ENCODE measurements at places on chromosomes 16 and 17. TPM values are rescaled to one million over a fixed set of nuclear protein-coding genes. Genes with fewer than 3 reads are reported as not detected.
A peak's percentile ranks its signal among the peaks of the same experiment; 100 is the strongest.

Gene TBC1D3
- polyA plus RNA-seq = not detected

Gene FBXW10B
- 0.29 TPM for polyA plus RNA-seq

- no peak for DNase-seq
These were observed 27.5 kb downstream of the EPN2 start for GRCh38 chr17:19264681-19265080.

Gene STX1B
- polyA plus RNA-seq = 2.7 TPM

GRCh38 chr16:7270823-7271222 lies 61.8 kb upstream of the RBFOX1 start:
- DNase-seq = no peak

- DNase-seq = no peak
These were observed 28.4 kb upstream of the SLC25A19 start for GRCh38 chr17:75317671-75318070.

Gene ARL17B
- polyA plus RNA-seq = 8.7 TPM

- DNase-seq = no peak
These were observed at the start of gene C16orf89 for GRCh38 chr16:5065813-5066212. Gene C16orf89 (minus strand): TSS chr16:5065956. CDS start chr16:5065908, 48 bp downstream.

DNA sequence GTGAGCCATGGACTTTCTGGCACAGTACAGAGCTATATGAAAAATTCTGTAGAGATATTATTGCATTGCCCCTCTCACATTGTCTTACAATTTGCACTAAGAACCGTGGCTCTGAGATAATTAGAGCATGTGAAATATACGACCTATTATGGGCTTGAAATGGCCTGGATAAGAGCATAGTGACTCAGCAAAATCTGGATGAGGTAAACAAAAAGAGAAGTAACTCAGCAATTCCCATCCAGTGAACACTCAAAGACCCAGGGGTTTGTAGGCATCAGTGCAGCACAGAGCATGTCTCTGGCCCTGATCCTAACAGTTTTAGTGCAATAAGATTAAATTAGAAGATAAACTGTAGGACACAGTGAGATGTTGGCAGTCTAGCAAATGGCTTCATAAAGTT lies 317.2 kb upstream of the MYOCD start:
- DNase-seq = no peak

Gene CA4
- polyA plus RNA-seq = 9.8 TPM

DNA sequence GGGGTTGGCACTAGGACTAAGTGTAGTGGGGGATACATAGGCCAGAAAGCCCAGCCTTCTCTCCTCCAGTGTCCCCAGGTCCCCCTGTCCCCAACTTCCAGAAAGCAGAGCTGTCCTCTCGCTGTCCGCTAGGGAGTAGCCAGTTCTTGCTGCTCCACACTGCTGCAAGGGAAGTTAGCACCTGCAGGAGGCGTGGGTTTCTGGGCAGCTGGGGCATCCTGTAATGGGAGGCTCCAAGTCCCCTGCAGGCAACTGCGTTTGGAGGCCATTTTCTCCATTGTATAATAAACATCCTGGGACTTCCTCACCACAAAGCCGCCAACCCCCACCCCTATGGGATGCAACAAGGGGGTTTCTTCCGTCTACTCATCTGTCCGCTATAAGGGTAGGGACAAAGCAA lies 1.7 kb downstream of the RPRML start:
- peak; percentile 65 for DNase-seq

GRCh38 chr16:57406881-57407280 lies 2.3 kb downstream of the CCL17 start:
- no peak for DNase-seq

Gene IFT20
- 75.3 TPM for polyA plus RNA-seq

Gene RASD1
- polyA plus RNA-seq = 44.8 TPM

GRCh38 chr16:64167936-64168335 lies 953.9 kb downstream of the CDH11 start:
- DNase-seq = no peak

- no peak for DNase-seq
These were observed 18.0 kb upstream of the RNF135 start for GRCh38 chr17:30952638-30953393.

- DNase-seq = peak; percentile 87
These were observed 8.0 kb downstream of the ALOX12B start for GRCh38 chr17:8079291-8080207.

- DNase-seq = peak; percentile 33
These were observed 356.3 kb upstream of the SOX9 start for GRCh38 chr17:71764505-71764904.

GRCh38 chr16:48961546-48961945 lies 320.1 kb downstream of the CBLN1 start:
- DNase-seq = no peak

DNA sequence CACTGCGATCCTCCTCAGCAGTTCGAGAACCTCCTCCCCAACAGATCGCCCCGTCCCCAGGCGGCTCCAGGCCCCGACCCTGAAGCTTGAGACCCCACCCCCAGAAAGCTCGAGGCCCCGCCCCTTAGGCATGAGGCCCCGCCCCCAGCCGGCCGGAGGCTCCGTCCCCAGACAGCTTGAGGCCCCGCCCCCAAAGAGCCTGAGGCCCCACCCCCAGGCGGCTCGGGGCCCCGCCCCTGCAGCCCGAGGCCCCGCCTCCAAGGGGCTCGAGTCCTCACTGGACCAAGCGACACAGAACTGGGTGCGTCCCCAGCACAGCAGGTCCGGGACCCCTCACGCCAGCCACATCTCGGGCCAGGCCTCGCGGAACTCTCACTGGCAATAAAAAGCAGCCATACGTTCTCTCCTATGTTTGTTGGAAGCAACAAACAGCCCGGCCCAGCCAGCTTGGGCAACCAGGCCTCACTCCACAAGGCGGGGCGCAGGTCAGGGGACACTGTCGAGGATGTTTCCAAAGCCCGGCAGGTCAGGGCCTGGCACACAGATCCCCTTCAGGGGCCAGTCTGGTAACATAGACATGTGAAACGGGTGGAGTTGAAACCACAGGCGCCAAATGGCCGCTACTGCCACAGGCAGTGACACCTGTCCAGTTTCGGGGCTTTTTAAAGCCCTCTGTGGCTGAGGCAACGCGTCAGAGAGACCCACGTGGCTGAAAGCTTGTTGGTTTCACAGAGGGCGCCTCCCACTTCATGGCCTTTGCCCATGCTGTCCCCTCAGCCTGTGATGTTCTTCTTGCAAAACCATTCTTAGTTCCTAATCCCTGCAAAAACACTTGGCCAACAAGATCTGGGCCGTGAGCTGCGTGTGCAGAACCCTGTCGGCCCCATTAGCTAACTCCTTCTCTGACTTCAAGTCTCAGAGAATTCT lies 224.2 kb downstream of the PARN start:
- peak; percentile 56 for DNase-seq

- DNase-seq = peak; percentile 77
These were observed 13.6 kb downstream of the CEP20 start for GRCh38 chr16:15874745-15875314.

Gene TMC5
- 4.0 TPM for polyA plus RNA-seq

Gene SLC5A2
- polyA plus RNA-seq = 7.5 TPM

Gene CDH15
- 0.12 TPM for polyA plus RNA-seq

GRCh38 chr17:49991409-49991808 lies 3.6 kb downstream of the DLX3 start:
- DNase-seq = no peak

DNA sequence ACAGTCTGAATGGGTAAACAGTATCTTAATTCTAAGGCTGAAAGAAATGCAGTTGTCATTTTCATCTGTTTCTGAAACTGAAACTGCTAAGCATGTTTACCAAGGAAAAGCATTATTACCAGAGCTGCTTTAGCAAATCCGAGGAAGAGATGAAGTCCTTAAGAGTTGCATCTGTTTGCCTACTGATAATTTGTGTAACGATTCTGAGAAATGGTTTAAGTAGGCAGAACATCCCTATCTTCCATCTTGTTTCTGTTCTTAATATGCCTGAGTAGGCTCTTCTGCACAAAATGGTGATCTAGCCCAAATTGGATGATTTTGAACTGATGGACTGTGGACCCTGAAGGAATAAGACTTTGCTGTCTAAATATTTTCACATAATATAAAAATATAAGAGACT lies 34.9 kb downstream of the NUP93 start:
- DNase-seq = no peak

Gene KLHL10
- polyA plus RNA-seq = not detected

Gene EVPLL
- polyA plus RNA-seq = not detected

Gene TOP2A
- 19.3 TPM for polyA plus RNA-seq

- DNase-seq = peak; percentile 64
These were observed 111.0 kb downstream of the N4BP1 start for GRCh38 chr16:48498769-48499631.

DNA sequence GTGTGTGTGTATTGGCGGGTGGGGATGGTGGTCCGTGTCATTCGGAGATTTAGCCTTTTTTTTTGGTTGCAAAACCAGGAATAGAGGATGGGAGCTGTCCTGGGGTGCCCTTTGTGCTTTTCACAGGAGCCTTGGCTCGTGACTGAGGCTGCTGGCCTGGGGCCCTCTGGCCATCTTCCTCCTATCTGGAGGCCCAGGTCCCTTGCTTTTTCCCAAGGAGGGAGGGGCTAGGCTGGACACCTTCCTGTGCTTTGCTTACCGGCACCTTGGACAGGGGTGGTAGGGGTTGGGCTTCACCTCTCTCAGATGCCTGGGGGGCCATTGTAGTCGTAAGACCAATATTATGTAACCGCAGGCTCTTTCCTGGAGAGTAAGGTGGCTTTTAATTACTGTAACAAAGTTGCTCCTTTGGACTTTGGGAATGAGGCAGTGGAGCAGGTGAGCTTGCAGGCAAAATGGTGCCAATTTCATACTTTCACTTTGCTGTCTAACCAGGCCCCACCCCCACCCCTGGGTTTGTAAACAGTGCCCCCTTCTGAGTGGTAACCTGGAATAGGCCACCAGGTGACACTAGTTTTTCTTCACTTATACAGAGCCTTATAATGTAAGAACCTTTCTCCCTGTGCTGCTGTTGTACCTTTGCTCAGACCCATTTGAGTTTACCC lies 1.2 kb downstream of the DYNLL2 start:
- peak; percentile 75 for DNase-seq

DNA sequence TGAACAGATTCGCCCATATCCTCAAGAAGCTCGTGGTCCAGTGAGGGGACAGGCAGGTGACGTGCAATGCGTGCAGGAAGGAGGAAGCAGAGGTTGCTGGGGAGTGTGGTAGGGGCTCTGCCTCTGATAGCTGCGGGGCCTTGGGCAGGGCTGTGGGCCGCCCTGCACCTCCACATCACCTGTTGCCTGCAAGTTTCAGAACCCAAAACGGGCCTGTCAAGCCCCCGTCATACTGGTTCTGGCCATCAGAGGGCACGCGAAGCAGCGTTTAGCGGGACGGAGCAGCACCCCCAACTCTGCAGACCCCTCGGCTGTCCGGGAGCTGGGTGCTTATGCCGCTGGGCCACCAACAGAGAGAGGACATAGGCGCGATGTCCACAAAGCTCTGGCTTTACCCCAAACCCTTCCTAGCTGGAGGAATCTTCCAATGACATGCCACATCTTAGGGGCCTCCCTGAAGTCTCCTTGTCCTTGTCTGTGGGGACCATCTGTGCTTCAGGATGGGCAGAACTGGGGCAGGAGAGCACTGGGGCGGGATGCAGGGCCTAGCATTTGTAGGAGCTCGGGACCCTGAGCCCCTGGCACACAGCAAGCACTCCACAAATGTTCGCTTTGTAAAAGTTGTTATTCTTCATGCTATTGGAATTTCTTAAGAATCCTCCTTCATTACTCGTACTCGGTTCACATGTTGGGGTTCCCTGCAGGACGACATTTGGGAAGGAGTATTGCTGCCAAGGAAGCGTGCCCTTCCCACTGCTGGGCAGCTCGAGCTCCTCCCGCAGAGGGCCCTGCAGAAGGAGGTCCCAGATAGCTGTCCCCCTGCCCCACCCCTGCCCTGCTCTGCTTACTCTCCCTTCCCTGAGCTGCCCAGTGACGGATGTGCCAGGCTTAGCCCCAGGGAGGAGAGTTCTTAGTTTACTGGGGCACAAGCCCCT lies 64.3 kb downstream of the CNGB1 start:
- DNase-seq = no peak

DNA sequence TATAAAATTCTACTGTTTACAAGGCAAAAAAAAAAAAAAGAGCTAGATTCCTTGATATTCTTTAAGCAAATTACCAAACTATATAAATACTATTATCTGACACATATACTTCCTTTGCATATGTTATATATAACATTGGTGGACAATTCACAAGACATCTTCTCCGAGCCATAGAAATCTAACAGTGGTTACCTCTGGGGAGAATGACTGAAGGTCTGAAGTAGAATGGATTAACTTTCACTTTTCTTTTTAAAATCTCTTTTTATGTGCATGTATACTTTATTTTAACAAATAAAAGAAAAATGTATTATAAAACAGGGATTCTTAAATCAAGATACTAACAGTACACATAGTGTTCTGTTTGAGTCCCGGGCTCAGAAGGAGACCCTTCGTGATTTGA lies 131.0 kb downstream of the MRTFB start:
- no peak for DNase-seq

GRCh38 chr17:48225725-48226567 lies 118.4 kb downstream of the SNX11 start:
- DNase-seq = no peak

- peak; percentile 91 for DNase-seq
These were observed 6.7 kb upstream of the SLC25A39 start for GRCh38 chr17:44331249-44331760.

- DNase-seq = no peak
These were observed 4.6 kb downstream of the CNTD1 start for GRCh38 chr17:42803074-42803883.

DNA sequence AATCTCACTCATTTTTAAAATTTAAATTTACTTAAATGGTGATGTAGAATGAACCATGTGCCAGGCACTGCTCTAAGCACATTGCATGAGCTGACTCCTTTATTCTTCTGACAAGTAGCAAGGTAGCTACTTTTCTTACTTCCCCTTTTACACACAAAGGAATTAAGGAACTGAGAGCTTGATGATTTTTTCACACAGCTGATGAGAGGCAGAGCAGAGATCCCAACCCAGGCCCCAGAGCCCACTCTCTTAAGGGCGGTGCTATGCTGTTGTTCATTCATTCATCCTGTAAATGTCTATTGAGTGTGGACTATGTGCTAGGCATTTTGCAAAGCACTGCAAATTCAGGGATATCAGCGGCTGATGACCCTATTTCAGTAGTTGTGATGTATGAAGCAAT lies 17.9 kb downstream of the SEC14L5 start:
- DNase-seq = no peak

Gene GSPT1
- 109 TPM for polyA plus RNA-seq

- DNase-seq = no peak
These were observed 26.1 kb upstream of the ZNF750 start for GRCh38 chr17:82865774-82866395.

Gene PPY
- not detected for polyA plus RNA-seq

Gene OR2C1
- not detected for polyA plus RNA-seq

- DNase-seq = no peak
These were observed 17.1 kb upstream of the C17orf58 start for GRCh38 chr17:68013385-68013784.

- no peak for DNase-seq
These were observed 22.8 kb downstream of the UBALD1 start for GRCh38 chr16:4591706-4592470.

- DNase-seq = no peak
These were observed 163.7 kb upstream of the CHMP6 start for GRCh38 chr17:80827646-80828643.

Gene DHRS7C
- 0.19 TPM for polyA plus RNA-seq
